Nasal cavity respiratory epithelium epithelial cell of viscerocranial mucosa (primary cell): ENCODE measurements at places on chromosomes 1 and 21. TPM values are rescaled to one million over a fixed set of nuclear protein-coding genes. Genes with fewer than 3 reads are reported as not detected.

Gene ZNF648
- 0.21 TPM in 1 of 2 replicates, not detected in the other for total RNA-seq

Gene TMEM269
- 0.07 and 0.34 TPM in 2 replicates for total RNA-seq

Gene AMY1C
- 0.07 TPM in 1 of 2 replicates, not detected in the other for total RNA-seq

Gene COL24A1
- total RNA-seq = under 0.01 and 0.21 TPM in 2 replicates

Gene FCRL1
- not detected in 2 replicates for total RNA-seq

Gene KIF2C
- under 0.01 and 0.28 TPM in 2 replicates for total RNA-seq

Gene RXFP4
- not detected in 2 replicates for total RNA-seq

Gene CFAP107
- not detected in 2 replicates for total RNA-seq

Gene KRTAP21-2
- not detected in 2 replicates for total RNA-seq

Gene KRTAP19-3
- not detected in 2 replicates for total RNA-seq

Gene SPTA1
- total RNA-seq = not detected in 2 replicates

Gene COA6
- 26.5 and 51.9 TPM in 2 replicates for total RNA-seq

Gene KLF17
- not detected in 2 replicates for total RNA-seq
